ENCODE measurements at places on chromosomes 1 and 21.

DNA sequence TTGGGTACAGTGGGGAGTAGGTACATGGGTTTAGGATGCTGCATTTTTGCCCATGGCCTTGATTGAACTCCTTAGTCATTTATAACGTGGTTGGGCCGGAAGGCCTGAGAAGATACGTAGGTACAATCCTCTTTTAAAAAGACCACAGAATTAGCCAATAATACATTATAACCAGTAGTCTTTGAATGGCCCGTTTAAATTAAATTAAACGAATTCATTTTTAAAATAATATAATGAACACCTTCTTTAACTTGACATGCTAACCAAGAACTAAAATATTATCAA lies 20.1 kb upstream of the ADAR start:
- peak; percentile 52 for ATAC-seq

DNA sequence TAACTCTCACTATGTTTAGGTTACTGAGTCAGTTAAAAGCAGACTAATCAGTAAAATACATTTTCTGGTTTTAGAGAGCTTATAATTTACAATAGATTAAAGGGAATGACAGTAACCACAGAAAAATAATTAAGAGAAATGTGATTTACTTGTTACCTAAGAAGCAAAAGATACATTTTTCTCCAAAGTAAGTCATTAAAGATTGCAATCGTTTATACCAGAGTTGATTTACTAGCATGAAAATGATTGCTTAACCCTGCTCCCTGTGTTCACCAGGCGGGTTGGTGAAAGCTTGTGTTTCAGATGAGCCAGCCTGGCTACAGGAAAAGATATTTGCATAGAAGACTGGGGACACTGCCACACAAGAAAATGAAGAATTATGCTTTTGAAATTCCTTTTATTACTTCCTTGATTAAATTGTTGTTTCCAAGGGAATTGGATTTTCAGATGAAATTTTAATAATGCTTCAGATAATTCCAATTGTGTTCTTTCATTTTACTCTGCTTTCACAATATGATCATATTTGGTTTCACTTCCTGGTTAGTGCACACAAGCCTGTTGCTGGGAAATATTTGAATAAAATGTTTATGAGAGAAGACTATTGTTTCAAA lies 27.9 kb downstream of the LRRC8B start:
- ATAC-seq, result peak; percentile 58

DNA sequence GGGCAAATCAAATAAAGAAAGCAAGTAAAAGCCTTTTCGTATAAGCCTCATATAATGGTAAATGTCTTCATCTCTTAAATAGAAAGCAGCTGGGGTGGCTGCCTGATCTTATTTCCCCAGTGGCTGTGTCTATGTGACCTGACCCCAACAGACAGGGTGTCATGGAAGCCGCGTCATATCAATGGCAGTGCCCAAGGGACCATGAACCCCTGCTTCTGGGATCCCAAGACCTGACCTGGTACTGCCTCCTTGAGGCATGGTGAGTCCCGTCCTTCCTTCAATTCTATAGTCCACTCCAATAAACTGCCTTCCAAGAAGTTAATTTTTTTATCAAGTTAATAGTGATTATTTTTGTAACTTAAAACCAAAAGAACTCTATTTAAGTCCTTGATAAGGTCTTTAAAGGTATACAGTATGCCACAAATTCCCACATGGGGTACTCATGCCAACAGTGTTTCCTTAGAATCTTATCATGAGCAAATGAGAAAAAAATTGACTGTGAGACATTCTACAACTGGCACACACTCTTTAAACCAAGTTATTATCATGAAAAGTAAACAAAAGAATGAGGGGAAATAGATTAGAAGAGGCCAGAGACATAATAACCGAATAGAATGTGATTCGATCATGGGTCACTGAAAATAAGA lies 104.6 kb downstream of the ADSS2 start:
- ATAC-seq, result no peak

DNA sequence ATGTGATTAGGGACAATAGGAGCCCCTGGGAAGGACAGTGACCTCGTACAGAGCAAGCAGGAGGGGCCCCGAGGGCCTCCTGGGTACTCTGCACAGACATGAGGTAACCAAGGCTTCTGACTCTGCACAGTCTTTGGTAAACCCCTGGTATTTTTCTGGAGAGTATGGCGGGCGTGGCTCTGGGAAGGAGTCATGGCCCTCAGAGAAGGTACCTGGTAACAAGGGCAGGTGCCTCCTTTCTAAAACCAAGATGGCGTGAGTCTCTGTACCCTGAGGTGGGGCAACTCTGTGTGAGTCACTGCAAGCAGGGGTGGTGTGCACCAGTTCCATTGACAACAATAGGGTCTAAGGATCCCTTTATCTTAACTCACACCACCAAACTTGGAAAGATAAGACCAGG lies 39.9 kb upstream of the SLC19A1 start:
- no peak for ATAC-seq

GRCh38 chr1:32546611-32547010 lies 7.4 kb downstream of the ZBTB8A start:
- no peak for ATAC-seq

GRCh38 chr1:47337350-47337749 lies 3.8 kb downstream of the CMPK1 start:
- no peak for ATAC-seq

- ATAC-seq, result peak; percentile 61
Measured at GRCh38 chr1:30111431-30111830, 612.0 kb downstream of the MATN1 start.

DNA sequence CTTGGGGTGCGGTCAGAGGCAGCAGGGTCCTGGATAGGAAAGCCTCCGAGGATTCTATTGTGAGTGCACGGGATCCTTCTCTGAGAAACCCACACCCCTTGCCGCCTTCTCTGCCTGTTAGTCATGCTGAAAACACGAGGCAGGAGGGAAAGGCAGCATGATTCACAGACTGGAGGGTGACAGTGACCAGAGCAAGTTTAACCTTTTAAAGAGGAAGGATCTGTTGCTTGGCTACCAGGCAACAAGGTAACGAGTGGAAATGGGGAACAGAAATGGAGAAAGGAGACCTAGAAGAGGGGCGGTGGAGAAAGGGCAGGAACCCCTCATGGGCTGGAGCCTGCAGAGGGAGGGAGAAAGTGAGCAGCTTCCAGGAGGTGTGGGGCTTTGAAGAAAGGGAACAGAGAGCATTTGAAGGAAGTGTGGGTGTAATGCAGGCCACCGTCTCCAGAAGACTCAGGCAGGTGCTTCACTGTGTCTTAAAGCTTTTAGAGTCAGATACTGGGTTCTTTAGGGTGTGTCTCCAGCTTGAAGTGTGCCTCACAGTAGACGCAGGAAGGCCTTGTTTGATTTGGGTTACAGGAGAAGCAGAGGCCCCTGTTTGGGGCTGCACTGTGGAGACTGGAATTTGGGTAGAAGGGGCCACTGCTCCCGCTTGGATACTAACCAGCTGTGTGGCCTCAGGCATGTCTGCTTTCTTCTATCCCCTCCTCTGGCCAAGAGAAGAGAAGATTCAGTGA lies 19.1 kb downstream of the OPTC start:
- ATAC-seq, result peak; percentile 83

GRCh38 chr1:111205714-111206050 lies 5.2 kb upstream of the DENND2D start:
- ATAC-seq, result no peak

DNA sequence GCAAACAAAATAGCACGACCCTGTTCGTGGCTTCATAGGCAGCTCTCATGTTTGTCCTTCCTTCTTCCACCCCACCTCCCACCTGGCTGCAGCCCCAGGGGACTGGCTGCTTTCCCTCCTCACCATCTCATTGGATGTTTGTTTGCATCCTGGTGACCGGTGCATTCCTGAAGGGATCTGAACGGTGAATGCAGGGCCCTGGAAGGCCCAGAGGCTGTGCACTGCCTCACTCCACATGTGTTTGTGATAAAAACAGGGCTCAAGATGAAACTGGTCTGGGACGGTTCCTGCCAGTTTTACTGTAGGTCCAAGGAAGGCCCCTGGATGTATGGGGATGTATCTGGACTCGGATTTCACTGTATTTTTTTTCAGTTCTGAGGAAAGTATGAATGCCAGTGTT lies 42.8 kb downstream of the CNN3 start:
- ATAC-seq, result peak; percentile 63

DNA sequence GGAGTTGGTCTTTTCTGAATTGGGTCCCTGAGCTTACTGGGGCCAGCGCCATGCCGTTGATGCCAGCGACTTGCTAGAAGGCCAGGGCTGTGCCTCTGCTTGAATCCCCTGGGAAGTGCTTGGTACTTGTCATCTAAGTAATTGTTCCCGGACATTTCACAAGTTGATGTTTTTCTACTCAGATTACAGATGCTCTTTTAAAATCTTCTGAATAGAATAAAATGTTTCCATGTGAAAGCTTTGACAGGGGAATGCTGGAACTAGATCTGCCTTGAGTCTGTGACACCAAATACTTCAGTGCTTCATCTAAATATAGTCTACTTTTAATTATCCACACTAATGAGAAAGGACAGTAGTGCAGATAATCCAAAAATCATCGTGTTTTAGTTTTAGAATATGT lies 38.3 kb downstream of the PTGFRN start:
- ATAC-seq, result no peak

DNA sequence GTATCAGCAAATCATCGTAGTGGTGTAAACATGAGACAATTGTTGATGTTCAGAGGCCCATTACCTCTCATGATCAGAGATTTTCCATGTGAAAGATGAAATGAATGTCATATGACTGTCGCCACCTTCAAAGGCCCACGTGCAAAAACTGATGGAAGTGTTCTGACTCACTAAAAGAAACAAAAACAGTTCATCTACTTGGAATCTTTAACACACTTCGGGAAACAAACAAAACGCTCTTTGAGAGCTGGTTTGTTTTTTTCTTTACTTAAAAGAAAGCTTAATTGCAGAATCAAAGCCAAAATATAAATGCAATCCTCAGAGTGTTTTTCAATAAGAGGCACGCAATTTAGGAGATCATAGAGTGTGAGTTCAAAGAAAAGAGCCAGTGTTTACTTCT lies 100.8 kb downstream of the PLPPR4 start:
- no peak for ATAC-seq

- no peak for ATAC-seq
Measured at GRCh38 chr1:19840228-19840627, 25.1 kb upstream of the RNF186 start.

- ATAC-seq, result no peak
Measured at GRCh38 chr1:39787468-39787867, 1.2 kb downstream of the BMP8B start.

DNA sequence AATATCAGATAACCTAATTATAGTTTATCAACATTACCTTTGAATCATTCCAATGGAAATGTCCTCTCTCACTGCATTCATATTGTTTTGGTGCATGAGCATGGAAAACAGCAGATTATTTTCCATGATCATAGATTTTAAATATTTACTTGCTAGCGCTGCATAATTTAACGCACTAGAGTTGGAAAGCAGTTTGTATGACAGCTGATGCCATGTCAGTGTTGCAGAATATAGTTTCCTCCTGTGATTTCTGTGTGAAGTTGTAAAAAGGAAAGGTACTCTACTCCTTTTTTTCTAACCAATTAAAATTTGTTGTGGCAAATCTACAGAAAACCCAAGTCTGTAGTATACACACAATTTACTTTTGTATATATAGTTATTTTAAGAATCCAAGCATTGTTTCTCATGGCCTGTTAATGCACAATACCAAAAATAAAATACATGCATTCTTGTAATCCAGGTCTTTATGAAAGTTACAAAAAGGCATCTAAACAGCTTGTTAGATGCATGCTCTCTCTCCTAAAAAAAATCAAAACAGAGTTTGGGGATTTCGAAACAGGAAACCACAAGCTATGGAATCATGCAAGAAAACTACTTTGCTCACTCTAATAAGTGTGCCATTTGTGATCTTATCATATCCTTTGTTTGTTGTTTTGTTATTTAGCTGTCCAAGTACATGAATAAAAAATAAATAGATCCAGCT lies 1.9 kb upstream of the ATG4C start:
- no peak for ATAC-seq

- ATAC-seq, result peak; percentile 67
Measured at GRCh38 chr1:207925210-207925609, 14.3 kb upstream of the CD34 start.

DNA sequence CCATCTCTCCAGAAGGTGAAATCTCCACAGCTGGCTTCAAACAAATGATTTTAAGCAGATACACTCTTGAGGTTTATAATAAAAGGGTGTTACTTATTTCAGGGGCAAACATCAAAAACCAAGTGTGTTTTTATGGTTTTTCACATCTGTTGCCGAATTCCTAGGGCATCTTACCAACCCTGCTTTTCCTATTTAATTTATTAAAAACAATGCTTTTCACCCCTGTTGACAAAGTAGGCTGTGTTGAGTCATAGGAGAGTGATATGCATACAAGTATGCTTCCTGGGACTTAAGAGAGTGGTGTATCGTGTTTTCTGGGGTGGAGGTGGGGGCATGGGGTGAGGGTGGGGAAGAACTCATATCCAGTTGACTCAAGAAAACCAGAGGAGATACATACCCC lies 29.3 kb upstream of the IL20 start:
- ATAC-seq, result no peak

DNA sequence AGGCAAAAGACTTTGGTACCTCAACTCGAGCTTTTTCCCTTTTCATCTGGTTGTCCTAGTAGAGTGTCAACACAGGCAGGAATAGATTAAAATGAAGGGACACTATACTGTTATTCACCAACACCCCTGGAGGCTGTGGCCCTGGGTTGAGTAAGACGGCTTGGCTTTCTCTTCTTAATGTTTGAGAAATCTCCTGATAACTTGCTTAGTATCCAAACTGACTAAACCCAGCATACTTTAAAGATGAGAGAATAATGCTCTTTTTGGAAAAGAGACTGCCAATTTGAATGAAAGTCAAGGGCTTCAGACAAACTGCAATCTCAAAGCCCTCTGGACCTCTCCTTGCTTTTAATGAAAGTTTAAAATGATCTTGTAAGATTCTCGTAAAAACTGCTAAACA lies 2.6 kb upstream of the SLC30A1 start:
- peak; percentile 32 for ATAC-seq

GRCh38 chr21:45410865-45411809 lies 6.2 kb downstream of the COL18A1 start:
- no peak for ATAC-seq

DNA sequence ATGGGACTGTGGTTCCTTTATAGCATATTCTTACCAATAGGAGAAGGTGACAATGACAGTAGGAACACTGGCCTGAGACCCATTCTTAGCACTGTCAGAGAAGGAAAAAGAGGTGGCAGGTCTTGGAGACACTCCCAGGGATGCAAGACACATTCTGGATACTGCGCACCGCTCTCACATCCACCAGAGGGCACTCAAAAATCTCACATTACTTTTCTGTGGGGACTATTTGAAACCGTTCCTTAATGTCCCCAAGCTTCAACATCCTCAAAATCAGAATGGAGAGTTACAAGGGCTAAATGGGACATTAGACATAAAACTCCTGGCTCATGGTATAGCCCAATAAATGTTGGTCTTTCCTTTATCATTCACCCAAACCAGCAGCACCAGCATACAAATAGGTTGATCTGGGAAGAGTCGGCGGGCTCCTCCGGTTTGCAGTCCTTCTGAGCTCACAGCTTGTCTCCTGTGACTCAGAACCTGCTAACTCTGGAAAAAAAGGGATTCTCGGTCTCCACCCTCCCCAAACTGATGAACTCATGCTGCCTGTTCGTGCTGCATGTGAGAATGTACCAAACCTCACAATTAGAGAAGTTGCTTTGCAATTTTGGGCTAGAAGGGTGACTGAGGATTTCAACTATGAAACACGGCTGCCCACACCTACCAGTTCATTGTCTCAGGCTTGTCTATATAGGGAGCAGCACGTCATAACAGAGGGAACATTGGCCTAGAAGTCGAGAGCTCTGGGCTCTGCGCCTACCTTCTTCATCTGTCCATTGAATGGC lies 40.2 kb downstream of the IL12RB2 start:
- peak; percentile 65 for ATAC-seq

Measured in gastroesophageal sphincter (tissue), 4 donors.